Karpas-422 (cell line): ENCODE measurements at places on chromosomes 16 and 17.

DNA sequence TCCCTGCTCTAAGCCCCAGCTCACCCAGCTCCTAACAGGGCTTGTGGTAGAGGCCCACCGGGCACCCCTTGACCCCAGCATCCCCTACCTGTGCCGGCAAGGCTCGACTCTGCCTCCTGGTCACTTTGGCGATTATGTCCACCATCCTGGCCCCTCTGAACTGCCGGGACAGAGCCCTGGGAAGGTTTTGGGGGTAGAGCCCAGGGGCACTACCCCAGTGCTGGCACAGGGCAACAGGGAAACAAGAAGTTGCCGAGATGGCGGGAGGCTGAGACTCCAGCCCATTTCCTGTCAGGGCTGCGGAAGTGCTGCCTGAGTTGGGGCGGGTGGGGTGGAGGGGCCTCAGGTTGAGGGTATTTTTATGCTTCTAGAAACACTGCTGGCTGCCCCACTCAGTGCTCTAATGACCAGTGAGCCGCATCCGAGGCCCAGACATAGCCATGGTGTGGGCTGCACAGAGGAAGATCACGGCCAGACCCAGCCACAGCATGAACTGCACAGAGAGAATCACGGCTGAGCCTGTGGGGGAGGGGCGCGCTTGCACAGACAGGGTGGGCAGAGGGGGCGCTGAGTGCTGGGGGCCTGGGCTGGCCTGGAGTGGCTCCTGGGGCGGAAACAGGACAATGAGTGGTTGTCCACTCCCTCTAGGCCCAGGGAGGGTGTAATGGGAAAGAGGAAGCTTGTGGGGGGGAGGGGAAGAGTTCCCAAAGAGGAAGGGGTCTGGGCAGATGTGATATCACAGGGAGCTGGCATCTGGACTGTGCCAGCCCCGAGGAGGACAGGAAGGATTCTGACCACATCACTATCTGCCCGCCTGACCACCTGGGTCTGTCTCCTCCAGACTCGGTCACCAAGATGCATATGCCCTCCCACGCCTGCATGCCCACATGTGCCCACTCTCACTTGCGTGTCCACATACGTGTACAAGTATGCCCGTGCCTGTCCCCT is 22.3 kb downstream of the ARHGAP27 start:
- peak; percentile 90 for DNase-seq

DNA sequence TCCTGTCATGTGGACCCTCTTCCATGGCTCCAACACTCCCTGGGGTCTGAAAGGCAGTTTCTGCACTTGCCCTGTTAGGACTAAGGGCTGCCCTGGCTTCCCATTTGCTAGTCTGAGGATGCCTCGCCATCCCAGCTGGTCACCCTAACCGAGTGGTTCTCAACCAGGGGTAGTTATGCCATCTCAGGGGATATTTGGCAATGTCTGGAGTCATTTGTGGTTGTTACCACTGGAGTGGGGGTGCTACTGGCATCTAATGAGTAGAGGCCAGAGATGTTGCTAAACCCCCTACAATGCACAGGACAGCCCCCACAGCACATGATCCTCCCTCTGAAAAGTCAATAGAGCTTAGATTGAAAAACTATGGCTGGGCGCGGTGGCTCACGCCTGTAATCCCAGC is 26.9 kb upstream of the CDH1 start:
- DNase-seq = no peak

DNA sequence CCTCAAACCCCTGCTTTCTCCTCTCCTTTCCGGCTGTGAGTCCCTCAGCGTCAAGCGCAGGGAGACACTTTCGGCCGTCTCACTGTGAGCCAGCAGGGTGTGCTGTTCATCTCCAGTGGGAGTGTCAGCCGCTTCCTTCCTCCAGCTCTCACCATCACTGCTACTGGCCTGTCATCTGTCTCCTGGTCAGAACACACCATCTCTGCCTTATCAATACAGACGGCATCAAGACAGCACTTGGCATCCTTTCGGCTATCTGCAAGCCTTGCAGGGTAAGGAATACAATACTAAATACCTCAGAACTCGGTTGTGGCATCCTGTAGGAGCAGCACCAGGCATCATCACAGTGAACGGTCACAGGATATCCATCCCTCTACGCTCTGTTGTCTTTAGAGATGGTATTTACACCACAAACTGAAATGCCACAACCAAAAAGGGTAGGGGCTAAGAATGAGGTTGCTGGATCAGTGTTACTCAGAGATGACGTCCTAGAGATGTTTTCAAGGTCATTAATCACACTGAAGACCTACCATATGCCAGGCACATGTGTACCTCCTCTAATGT is 20.7 kb upstream of the CMTM4 start:
- DNase-seq = peak; percentile 72

- DNase-seq = no peak
Measured at GRCh38 chr16:31242206-31242605, 17.6 kb upstream of the ITGAM start.

- DNase-seq = no peak
Measured at GRCh38 chr16:77969861-77970260, 52.5 kb upstream of the CLEC3A start.

- no peak for DNase-seq
Measured at GRCh38 chr16:6852643-6853225, 479.9 kb upstream of the RBFOX1 start.

DNA sequence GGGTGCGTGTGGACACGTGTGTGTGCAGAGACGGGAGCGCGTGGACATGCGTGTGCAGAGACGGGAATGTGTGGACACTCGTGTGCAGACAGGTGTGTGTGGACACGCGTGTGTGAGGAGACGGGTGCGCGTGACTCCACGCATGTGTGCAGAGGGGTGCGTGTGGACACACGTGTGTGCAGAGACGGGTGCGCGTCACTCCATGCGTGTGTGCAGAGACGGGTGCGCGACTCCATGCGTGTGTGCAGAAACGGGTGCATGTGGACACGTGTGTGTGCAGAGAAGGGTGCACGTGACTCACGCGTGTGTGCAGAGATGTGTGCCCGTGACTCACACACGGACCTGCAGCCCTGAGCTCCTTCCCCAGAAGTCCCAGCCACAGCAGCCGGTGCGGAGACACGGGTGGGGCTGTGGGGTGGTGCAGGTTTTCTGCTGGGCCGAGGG is 2.2 kb upstream of the CD7 start:
- DNase-seq = no peak

DNA sequence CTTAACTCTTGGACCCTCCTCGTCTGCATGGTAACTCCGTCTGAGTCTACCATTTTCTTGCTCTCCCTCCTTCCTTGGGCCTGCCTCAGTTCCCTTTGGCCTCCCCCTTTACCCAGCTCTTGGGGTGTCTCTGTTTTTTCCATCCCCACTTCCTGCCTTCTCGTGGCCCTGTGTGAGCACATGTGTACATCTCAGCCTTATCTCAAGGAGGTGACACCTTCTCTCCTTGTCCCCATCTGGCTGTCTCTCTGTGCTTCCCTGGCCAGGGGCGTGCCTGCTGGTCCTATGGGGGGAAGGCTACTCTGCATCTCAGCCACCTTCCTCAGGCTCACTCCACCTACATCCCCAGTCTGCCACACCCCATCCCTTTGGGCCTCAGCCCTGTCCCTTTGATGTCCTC is 6.6 kb downstream of the CTF1 start:
- no peak for DNase-seq

DNA sequence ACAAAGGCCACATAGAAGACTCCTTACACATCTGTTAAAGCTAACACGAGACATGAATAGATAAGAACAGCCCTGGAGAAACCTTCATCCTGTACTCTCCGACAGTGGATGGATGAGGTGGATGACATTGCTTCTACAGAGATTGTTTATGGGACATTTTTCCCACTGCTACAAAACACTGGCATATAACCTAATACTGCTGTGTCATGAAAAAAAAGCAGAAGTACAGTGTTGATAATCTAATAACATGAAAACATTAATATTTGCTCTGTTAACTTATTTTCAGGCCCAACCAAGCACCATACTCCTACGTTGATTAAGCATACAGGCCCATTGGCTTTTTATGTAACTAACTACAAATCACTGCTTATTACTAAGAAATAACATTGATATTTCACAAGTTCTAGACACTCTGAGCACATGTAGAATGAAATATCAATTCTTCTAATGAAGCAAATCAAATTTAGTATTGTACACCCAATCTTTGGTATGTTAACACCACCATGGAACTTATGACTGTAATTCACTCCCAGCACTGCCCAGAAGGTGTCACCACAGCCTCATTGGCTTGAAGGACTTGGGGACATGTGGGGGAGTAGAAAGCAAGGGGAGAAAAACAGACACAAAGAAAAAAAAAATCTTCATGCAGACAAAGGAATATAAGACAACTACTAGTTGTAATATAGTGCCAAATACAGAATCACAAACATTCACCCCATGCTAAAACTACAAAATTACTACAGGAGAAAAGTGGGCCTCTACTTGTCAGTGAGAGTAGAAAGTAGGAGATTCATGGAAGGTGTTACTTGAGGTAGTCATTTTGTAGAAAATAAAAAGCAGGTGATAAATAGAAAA is 330.0 kb upstream of the PMFBP1 start:
- peak; percentile 78 for DNase-seq

- no peak for DNase-seq
Measured at GRCh38 chr17:979212-979538, 401 bp downstream of the NXN start.

DNA sequence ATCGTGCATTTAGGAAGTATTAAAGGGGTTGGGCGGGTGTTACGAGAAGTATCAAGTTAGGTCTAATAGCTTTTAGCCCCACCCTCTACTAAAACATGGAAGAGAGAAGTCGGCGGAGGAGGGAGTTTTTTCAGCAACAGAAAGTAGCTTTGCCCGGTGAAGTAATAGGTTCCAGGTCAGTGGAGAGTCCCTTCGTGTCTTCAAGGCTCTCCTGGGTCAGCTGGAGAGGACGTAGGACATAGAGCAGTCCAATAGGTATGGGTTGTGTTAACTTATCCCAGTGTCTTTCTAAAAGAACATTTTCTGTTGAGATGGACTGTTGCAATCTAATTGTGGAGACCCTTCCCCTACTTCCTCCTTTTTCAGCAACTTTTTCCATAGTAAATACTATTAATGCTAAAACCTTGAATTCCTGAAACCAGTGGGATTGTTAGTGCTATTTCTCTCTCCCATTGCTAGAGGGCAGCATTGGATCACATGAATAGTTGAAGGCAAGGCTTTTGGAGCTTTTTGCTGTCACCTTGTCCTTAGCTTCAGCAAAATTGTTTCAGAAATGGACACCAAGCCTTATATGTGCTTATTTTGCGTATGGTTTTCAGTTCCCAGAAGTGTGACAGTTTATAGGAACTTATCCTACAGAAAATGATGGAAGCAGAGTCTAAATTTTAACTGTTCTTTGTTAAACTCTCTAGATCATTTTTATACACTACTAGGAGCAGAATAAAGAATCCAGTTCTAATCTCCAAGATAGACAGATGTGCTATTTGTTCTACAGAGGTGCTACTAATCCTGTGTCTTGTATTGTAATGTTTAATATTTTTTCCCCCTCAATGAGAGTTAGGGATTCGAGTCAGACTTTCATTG is 38.4 kb downstream of the UTP18 start:
- DNase-seq = peak; percentile 64

DNA sequence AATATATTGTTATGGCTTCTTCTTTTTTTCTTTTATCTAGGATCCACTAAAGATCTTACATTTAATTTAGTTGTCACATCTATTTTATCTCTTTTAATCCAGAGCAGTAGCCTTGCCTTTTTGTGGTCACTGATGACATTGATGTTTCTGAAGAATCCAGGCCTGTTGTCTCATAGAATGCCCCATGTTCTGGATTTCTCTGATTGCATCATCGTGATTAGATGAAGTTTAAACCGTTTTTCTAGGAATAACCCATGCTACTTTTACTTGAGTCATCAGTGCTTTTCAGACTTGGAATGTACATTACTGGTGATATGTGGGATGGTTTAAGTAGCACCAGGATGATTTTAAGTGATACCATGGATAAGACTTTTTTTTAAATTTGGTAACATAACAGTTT is 106.4 kb upstream of the CES5A start:
- DNase-seq = no peak

DNA sequence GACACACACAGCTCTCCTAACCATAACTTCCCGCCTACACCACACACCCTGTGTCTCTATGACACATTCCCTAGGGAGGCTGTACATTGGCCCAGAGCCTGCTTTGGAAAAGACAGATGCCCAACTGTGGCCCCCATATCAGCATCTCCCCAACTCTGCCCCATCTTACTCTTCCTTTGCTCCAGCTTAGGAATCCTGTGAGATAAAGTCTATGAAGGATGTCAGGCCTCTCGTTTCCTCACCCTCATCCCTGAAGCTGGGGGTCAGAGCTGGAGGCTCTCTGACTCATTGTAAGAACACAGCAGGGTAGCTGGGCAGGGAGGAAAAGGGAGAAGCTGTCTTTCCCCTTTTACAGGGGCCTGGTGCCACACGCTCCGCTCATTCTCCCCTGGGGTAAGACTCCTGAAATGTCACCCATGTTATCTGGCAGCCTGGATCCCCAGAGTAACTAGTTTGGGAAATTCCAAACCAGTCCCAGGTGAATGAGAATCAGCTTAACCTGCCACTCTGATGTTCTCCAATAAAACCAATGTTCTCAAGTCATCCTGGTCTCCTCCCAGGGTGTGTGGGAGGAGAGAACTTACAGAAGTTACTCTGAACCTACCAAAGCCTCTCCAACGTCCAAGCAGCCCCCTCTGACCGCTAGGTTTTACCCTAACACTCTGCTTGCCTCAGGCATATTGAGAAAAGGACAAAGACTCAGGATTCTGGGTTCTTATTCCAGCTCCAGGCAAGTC is 2.8 kb downstream of the RAPGEFL1 start:
- DNase-seq = no peak

DNA sequence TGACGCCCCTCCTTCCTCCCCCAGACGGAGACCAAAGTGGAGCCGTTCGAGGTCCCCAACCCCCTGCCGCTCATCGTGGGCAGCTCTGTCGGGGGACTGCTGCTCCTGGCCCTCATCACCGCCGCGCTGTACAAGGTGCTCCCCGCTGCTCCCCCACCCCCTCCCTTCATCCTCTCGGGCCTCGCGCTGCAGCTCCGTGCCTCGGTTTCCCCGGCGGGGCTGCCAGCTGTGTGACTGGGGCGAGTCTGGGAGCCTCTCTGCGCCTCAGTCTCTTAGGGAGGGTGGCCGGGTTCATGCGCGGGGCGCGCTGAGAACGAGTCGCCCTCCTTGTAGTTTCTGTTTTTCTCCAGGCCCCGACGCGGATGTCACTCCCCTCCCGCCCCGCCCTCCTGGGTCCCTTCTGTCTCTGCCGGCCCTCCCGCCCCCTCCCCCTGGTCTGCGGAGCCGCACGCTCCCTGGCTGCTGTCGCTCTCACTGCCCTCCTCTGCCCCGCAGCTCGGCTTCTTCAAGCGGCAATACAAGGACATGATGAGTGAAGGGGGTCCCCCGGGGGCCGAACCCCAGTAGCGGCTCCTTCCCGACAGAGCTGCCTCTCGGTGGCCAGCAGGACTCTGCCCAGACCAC is 23.7 kb upstream of the ITGAX start:
- no peak for DNase-seq

GRCh38 chr17:15334266-15334665 is 7.1 kb downstream of the TEKT3 start:
- DNase-seq = no peak

DNA sequence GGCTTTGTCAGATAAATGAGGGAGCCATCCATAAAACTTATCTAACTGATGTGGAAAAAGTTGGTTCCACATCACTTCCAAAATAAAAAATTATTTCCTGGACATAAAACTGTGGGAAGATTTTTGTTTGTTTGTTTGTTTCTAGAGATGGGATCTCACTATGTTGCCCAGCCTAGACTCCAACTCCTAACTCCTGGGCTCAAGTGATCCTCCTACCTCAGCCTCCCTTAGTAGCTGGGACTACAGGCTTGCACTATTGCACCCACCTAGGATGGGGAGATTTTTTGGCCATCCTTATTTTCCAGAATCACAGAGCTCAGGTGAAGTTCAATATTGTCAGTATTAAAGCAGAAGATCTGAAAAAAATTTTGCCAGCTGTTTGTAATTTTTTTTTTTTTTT is 23.8 kb upstream of the SMG8 start:
- no peak for DNase-seq

GRCh38 chr17:47423406-47424295 is 99.9 kb downstream of the EFCAB13 start:
- no peak for DNase-seq
